B cell (primary cell): ENCODE measurements at places on chromosomes 2 and 18.
A peak's percentile ranks its signal among the peaks of the same experiment; 100 is the strongest.

- no peak for DNase-seq
Observed at GRCh38 chr18:25764777-25765176, 325.6 kb downstream of the SS18 start.

DNA sequence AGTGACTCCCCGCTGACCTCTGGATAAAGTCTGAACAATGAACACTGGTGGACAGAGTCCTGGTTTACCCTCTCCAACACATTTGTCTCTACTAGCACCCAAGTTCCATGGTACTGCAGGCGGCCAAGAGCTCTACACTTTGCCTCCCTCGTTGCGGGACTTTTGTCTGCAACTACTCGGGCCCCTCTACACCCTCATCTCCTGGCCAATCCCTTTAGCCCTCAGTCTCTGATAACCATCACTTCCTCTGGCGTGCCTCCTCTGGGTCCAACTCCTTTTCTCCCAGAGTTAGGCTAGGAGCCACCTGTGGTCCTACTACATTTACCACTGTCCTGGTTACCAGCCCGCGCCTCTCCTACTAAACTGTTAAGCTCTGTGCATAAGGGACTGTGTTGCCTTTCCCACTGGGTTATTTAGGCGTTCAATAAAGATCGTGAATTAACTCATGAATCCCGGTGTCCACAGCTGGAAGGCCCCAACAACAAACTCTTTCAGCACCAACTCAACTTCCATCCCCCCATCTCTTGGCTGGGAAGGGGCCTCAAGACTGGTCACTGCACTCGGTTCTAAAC, 757 bp downstream of the HDHD2 start:
- no peak for DNase-seq

- no peak for DNase-seq
Observed at GRCh38 chr2:240300261-240300821, 135.1 kb upstream of the GPC1 start.

DNA sequence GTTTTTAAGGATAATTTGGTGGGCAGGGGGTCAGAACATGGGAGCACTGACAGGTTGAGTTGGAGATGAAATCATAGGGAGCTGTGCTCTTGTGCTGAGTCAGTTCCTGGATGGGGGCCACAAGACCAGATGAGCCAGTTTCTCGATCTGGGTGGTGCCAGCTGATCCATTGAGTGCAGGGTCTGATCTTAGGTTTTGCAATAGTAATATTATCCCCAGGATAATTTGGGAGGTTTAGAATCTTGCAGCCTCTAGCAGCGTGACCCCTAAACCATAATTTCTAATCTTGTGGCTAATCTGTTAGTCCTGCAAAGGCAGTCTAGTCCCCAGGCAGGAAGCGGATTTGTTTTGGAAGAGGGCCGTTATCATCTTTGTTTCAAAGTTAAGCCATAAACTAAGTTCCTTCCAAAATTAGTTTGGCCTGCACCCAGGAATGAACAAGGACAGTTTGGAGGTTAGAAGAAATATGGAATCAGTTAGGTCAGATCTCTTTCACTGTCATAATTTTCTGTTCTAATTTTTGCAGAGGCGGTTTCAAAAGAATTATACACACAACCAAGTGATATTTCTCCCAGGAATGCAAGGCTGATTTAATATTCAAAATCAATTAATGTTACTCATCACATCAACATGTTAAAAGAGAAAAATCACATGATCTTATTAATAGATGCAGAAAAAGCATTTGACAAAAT, 23.0 kb downstream of the DBI start:
- no peak for DNase-seq

- DNase-seq, result no peak
Observed at GRCh38 chr2:128773641-128774319, 455.1 kb upstream of the HS6ST1 start.

DNA sequence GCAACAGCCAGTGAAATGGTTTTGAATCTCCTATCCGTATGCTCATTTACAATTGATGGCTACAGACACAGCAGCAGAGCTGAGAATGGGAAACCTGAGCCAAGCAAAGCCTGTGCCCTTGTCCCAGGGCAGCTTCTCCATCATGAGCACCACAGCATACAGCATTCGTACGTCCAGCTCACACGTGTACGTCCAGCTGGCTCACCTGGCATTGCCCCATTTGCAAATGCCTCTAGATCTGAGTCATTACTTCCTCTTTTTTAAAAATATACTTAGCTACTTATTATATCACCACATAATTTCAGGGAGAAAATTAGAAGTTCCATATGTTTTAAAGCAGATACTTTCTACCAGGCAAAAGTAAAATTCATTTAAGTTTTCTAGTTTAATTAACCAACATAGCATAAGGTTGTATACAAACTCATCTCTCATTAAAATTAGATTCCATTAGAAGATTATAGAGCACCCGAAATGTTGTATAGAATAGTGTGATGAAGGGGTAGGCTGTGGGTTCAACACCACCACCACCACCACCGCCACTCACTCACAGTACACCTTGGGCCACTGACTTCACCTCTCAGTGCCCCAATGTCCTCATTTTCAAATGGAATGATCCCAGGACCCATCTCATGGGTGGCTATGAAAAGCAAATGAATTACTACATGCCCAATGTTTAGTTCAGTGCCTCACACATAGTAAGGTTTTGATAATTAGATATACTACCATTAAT, 31.4 kb upstream of the TMEM177 start:
- peak; percentile 54 for DNase-seq

GRCh38 chr2:32242331-32242730, 22.4 kb downstream of the NLRC4 start:
- DNase-seq, result no peak

- DNase-seq, result no peak
Observed at GRCh38 chr2:211126256-211126655, 569.9 kb downstream of the CPS1 start.

DNA sequence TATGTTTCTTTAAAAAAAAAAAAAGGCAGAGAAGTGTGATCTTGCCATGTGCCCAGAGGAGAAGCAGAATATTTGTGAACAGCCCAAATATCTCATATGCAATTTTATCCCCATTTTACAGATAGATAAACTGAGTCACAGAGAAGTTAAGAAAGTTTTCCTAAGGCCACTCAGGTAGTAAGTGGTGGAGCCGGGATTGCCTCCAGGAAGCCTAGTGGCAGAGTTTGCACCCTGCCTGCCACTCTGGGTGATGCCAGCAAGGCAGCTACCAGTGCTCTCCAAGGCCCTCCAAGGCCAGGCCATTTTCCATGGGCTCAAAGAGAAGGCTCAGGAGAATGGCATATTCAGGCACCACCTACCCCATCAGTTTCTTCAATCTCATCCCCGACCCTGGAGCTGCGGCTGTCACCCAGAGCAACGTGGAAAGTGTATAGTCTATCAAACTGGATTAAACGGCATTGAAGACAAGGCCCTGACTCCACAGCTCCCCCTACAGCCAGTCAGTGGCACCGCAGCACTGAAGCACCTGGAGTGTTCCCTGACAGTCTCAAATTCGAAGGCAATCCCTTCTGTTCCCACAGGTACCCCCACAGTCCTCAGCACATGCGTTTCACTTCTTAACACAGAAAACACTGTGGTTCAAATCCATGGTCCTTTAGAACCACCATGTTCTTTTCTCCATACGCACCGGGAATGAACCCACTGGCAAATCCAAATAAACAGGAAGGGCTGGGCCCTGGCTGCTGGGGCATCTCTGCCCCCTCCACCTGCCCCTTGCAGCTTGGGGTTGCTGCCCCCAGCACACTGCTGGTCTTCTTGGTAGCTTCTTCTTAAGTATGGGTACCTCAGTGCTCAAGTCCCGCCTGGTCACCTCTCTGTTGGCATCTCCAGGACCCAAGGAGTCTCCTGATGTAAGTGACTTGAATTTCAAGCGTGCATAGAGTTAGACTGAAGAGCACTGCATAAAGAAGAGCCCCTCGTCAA, 175.3 kb downstream of the INHBB start:
- no peak for DNase-seq

DNA sequence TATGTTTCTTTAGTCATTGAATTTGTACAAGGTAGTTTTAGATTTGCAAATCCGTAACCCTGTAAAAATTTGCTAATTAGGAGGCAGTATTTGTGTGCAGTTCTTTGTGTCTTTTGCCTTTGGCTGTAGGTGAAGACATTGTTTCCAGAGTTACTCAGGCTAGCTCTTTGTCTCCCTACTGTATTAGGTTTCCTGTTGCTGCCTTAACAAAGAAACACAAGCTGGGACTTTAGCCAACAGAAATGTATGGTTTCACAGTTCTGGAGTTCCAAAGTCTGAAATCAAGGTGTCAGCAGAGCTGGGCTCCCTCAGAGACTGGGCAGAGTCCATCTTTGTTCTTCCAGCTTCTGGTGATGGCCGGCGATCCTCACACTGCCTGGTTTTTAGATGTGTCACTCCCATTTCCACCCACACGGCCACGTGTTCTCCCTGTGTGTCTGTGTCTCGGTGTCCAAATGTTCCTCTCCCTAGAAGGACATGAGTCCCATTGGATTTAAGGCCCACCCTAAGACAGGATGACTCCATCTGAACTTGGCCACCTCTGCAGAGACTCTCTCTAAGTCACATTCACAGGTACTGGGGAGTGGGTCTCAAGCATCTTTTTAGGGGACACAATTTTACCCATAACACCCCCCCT, 309.7 kb downstream of the GALR1 start:
- no peak for DNase-seq

DNA sequence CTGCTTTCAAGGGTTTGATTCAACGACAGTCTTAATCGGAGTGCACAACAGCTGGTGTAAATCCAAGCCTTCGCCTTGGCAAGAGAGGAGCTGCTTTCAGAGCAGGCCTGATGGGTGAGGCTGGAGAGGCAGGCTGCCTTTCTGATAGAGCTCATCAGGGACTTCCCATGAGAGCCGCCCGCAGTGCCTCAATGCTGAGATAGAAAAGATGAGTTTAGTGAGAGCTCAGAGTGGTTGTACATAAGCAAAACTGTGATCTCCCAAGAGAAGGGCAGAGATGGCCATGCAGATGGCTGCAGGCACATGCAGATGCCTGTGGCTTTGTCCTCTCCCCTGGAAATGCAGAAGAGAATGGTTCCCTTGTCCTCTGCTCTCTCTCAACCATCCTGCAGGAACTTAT, 122.1 kb downstream of the ARL4C start:
- DNase-seq, result no peak

DNA sequence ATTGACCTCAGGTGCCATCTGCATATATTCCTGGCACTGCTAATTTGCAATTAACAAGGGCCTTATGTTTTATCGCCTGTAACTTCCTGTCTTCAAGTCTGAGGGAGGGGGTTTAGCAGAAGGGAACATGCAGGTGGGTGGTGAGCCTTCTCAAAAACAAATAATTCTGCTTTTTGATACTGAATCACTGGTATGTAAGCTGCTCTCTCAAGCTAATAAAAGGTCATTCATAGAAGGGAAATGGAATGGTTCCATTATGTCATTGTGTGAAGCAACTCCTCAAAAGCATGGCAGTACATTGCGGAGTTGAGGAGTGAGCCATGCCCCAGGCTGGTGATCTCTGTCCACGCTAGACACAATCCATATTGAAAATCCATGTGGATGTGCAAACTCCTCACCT, 414.8 kb upstream of the ID2 start:
- no peak for DNase-seq

- DNase-seq, result no peak
Observed at GRCh38 chr18:31046916-31047315, 4.4 kb upstream of the DSC3 start.

DNA sequence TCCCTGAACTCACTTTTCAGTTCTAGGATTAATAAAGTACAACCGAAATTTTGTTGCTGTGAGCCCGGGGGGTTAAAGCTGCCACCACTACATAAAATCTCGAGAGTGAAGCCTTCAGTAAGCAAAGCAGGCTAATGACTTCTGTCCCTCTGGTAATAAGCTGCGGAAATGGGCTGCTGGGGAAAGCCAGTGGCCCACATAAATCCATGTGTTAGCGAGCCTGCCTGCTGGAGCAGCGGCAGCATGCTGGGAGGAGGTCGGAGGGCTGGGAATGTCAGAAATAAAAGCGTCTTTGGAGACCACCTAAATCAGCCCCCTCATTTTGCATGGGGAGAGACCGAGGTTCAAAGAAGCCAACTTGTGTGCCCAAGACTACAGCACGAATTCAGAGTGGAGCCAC, 371.7 kb downstream of the TNS1 start:
- DNase-seq, result no peak

GRCh38 chr2:205403244-205403825, 279.0 kb upstream of the NRP2 start:
- no peak for DNase-seq

DNA sequence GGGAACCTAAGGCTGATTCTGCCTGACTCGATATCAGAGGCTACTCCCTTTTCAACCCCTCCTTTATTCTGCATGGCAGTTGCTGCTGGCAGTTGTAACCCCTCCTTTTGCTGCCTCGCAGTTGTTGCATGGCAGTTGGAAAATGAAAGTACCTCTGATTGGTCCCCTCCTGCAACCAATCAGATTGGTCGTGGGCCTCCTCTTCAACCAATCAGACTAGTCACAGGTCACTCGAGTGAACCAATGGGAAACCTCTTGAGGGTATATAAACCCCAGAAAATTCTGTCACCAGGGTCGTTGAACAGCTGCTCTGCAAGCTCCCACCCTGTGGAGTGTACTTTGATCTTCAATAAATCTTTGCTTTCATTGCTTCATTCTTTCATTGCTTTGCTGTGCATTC, 294.3 kb upstream of the SLC8A1 start:
- no peak for DNase-seq

DNA sequence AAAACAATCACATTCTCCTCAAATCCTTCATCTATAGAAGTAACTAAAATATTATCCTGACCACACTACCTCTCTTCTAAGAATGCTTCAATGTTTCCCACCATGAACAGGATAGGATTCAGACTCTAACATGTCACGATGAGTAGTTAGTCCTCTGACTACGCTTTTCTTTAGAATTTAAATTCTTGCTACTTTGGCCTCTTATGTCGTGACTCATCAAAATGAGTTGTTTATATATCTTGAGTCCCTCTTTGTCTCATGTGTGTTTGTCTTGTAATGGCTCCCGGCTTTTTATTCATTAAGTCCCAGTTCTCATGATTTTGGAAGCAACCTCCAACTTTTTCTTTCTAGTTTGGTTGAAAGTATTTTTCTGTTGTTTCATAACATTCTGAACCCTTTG, 1289.2 kb downstream of the DSC3 start:
- DNase-seq, result no peak

DNA sequence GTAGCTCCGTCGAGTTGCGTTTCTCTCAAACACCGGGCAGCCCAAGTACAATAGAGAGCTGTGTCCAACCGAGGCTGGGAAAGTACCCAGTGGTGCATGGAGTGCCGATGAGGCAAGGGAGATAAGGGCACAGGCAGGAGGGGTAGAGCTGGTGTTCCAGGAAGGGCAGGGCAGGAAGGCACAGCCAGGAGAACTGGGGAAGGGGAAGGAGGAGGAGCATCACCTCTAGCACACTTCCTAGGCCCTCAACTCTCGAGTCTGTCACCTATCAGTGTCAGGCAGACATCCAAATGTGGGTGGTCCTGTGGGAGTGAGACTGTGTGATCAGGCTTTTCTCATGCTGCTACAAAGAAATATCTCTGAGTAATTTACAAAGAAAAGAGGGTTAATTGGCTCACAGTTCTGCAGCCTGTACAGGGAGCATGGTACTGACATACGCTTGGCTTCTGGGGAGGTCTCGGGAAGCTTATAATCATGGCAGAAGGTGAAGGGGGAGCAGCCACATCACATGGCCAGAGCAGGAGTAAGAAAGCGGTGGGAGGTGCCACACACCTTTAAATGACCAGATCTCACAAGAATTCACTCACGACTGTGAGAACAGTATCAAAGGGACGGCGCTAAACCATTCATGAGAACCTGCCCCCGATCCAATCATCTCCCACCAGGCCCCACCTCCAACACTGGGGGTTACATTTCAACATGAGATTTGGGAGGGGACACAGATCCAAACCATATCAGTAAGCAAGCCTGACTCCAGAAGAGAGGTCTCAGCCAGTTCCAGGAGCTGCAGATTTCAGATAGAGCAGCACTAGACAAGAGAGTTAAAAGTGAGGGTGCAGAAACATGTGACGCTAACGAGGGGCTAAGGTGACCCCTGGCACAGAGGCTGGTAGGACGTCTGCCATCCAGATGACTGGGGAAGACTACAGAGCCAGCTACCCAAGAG, 75.7 kb downstream of the MBOAT2 start:
- no peak for DNase-seq
